ENCODE measurements at places on chromosomes 12 and 14.

- DNase-seq = no peak
These were observed 22.6 kb upstream of the KIF26A start for GRCh38 chr14:104115691-104116287.

GRCh38 chr12:130437555-130438242, 100.0 kb downstream of the PIWIL1 start:
- no peak for DNase-seq

- DNase-seq = no peak
These were observed 679 bp downstream of the BDKRB2 start for GRCh38 chr14:96205059-96205977.

DNA sequence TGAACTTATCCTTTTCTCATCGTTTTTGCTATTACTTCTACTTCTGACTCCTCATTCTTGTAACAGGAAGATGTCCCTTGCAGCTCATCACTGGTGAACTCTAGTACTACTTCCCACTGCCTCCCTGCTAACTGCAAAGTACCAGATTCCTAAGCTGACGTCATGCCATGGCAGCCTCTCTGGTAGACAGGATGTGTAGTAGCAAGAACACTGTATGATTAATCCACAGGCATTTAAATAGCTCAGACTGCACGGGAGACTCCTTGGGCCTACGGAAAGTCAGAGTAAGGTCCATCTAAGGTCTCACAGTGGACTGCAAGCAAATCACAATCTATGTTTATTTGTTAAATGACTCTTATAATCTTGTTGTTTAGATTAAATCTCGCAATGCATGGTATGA, 43.5 kb downstream of the DNAI7 start:
- DNase-seq = peak; percentile 26

GRCh38 chr12:16349131-16349460, 1.7 kb downstream of the MGST1 start:
- peak; percentile 30 for DNase-seq

GRCh38 chr14:90851327-90852036, 35.3 kb upstream of the TTC7B start:
- DNase-seq = no peak

GRCh38 chr14:63624701-63625100, 17.0 kb downstream of the WDR89 start:
- no peak for DNase-seq

Data from ELF-1 (cell line).